Thoracic aorta (tissue), 2 donors: ENCODE measurements at places on chromosomes 1 and 21.

DNA sequence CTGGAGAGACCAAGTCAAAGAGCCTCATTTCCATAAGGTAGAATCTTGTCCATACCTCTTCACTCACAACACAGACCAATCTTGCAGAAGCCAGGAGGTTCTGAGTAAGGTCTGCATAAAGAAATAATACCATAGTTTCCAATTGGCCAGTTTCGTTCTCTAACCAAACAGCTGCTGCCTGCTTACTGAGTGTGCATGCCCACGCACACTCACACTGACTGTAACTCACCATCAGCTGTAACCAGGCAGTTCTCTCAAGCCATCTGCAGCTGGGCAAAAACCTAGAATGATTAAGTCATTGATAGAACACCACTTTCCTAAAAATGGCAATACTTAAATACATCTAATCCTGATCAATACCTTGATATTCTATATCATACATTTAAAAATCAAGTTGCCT is 106.6 kb upstream of the VAV3 start:
- no peaks in the 10 kb centered on the region for H3K36me3 ChIP-seq
- DNase-seq, result no peak
- no peaks in the 10 kb centered on the region for H3K4me1 ChIP-seq
- no peak overlapping the region for H3K4me3 ChIP-seq

DNA sequence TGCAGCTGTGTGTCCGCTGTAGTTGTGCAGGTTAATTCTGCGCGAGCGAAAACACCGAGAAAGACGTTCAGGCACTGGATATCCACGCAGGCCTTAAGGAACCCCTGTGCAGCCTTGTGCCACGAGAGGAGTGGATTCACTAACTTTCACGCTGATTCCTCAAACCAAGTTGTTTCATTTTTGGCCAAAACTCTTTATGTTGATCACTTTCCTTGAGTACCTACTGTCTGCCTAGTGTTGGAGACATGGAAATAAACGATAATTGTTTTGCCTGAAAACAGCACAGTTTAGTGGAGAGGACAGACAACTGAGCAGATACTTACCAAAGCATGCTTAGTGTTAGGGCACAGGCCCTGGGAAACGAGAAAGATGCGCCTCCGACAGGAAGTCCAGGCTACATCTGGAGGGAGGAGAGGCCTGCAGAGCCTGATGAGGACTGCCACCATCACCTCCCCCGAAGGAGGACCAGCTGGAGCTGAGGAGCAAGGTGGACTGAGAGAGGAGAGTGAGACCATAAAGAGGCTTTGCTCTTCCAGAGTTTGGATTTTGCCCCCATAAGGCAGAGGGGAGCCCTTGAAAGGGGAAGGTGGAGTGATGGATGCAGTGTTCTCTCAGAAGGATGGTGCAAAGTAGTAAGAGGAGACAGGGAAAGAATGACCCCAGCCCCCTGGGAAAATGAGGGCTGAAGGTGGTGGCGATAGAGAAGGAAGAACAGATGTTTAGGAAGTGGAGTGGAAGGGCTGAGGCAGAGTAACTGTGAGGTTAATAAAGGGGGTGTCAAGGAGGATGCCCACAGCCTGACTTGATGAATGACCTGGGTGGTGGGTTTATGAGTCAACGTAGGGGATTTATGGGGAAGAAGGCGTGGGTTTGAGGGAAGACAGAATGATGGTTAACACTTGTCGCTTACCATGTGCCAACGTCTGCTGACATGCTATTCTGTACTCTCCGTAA is 956 bp upstream of the SCAF4 start:
- H3K4me3 ChIP-seq, result peak overlapping the region; percentile 98
- H3K36me3 ChIP-seq, result no peaks in the 10 kb centered on the region
- no peaks in the 10 kb centered on the region for H3K27me3 ChIP-seq
- H3K27ac ChIP-seq, result peak overlapping the region; percentile 56
- H3K4me1 ChIP-seq, result peaks cover 39% of the 10 kb centered on the region

GRCh38 chr1:81068726-81069125 is 732.0 kb upstream of the ADGRL2 start:
- no peak overlapping the region for H3K27ac ChIP-seq
- DNase-seq, result no peak
- H3K36me3 ChIP-seq, result no peaks in the 10 kb centered on the region
- H3K27me3 ChIP-seq, result no peaks in the 10 kb centered on the region
- H3K4me1 ChIP-seq, result no peaks in the 10 kb centered on the region

DNA sequence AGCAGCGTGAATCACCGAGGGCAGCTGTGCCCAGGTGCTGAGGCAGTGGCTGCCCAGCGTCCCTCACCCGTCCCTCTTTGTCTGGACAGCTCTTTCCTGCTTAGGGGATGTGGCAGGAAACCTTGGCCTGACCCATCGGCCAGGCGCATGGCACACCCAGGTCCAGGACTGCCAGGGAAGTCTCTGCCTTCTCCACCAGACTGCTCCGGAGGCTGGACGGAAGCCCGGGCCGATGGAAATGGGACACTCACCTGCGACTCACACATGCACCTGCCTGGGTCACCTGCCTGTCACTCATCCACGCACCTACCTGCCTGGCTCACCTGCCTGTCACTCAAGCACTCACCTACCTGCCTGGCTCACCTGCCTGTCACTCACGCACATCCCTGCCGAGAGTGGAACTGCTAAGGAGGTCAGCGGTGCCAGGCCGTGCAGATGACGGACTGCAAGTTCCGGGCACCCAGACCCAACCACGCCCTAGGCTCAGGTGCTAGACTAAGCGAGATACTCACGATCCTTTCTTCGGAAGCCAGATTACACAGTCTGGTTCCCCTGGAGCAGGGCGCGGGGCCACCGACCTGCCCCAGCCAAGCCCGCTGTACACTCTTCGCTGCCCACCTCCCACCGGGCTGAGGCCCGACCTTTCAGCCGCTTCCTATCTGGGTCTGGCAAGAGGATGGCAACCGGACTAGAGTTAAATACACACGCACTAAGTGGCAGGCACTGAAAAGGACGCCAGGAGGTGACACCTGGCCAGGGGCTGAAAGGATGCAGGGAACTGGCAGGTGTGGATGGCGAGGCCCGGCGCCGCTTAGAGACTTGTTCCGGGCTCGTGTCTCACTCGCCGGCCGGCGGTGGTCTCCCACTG is 1.1 kb downstream of the UBE2J2 start:
- no peaks in the 10 kb centered on the region for H3K27me3 ChIP-seq
- H3K36me3 ChIP-seq, result peaks cover 1% of the 10 kb centered on the region
- peaks cover 21% of the 10 kb centered on the region for H3K4me1 ChIP-seq
- H3K4me3 ChIP-seq, result peak overlapping the region; percentile 97

- no peaks in the 10 kb centered on the region for H3K36me3 ChIP-seq
- no peak for DNase-seq
- H3K27me3 ChIP-seq, result no peaks in the 10 kb centered on the region
- H3K4me1 ChIP-seq, result no peaks in the 10 kb centered on the region
Measured at GRCh38 chr21:43273016-43273707, 104.4 kb downstream of the CRYAA start.

DNA sequence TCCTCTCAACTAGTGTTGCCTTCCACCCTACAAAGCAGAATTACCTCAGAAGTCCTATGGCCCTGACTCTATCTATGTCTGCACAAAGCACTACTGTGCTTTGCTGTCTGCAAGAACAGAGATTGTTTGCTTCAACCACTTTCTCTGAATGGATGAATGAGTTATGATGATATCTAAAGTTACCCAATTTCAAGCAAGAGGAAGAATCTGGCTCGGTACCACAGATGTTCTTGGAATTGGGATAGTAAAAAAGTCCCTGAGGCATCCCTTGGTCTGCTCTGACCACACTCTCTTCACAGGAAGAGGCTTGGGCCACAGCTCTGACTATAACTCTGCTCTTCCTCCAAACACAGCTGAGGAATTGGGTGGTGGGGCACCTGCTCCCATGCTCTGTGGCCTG is 31.2 kb downstream of the MTARC1 start:
- H3K36me3 ChIP-seq, result peaks cover 3% of the 10 kb centered on the region
- H3K4me1 ChIP-seq, result peaks cover 16% of the 10 kb centered on the region
- H3K27ac ChIP-seq, result no peak overlapping the region
- no peak for DNase-seq
- H3K27me3 ChIP-seq, result no peaks in the 10 kb centered on the region
- H3K4me3 ChIP-seq, result no peak overlapping the region

DNA sequence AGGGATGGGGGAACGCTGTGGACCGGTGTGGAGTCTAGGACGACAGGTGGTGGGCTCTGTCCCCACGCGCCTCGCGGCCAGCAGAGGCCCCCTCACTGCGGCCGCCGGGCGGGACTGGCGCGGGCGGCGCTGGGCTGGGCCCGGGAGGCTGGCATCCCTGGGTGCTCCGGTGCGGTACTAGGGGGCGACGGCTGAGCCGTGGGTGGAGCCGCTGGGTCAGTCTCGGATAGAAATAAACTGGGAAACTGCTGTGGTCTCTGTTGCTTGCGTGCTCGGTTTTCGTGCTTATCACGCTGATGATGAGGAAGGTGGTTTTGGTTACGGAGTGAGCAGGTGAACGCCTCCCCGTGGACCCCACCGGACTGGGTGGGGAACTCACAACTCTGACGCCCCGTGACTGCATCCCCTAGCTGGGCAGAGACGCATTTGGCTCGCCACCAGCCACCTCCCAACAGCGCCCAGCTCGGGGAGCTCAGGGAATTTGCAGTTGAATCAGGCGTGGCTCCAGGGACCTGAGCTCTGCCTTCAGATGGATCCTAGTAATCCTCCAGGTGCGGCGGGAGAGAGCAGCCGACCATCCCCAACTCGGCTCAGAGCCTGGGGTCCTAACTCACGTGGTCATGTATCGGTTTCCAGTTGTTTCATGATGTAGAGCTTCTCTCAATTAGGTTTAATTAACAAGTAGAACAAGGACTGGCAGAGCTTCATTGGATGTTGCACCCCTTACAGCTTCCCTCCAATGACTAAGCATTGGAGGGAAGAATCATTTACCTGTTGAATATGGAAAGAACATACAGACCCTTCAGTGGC is 32.1 kb downstream of the HSD17B7 start:
- no peak overlapping the region for H3K27ac ChIP-seq
- peak overlapping the region; percentile 74 for H3K4me3 ChIP-seq
- H3K4me1 ChIP-seq, result peaks cover 10% of the 10 kb centered on the region
- H3K27me3 ChIP-seq, result peaks cover 6% of the 10 kb centered on the region
- no peaks in the 10 kb centered on the region for H3K36me3 ChIP-seq
- no peak for DNase-seq

DNA sequence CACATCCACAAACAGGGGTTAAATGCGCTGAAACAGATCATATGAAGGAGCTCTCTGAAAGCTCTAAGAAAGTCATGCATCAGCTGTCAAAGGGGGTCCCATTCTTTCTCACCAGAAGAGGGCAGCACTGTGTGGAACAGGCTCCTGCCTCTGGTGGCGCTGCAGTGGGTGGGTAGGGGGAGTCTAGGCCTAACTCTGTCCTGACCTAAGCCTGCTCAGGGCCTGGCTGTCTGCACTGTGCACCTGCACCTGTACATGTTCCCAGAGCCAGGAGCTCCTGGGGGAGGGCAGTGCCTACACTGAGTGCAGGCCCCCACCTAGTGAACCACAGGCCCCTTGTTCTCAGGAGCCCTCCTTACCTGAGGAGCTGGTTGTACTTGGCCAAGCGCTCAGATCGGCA is 16.0 kb downstream of the ENO1 start:
- H3K36me3 ChIP-seq, result peaks cover 65% of the 10 kb centered on the region
- H3K4me1 ChIP-seq, result peaks cover 26% of the 10 kb centered on the region
- no peaks in the 10 kb centered on the region for H3K27me3 ChIP-seq
- H3K4me3 ChIP-seq, result no peak overlapping the region

GRCh38 chr1:168419736-168420135 is 124.1 kb downstream of the XCL2 start:
- no peaks in the 10 kb centered on the region for H3K27me3 ChIP-seq
- H3K4me1 ChIP-seq, result no peaks in the 10 kb centered on the region
- no peak overlapping the region for H3K4me3 ChIP-seq

- H3K36me3 ChIP-seq, result no peaks in the 10 kb centered on the region
- no peak overlapping the region for H3K4me3 ChIP-seq
- H3K27ac ChIP-seq, result no peak overlapping the region
- DNase-seq, result no peak
- H3K4me1 ChIP-seq, result no peaks in the 10 kb centered on the region
Measured at GRCh38 chr21:16742131-16742641, 770.7 kb upstream of the CXADR start.

GRCh38 chr21:25458484-25458883 is 148.8 kb downstream of the MRPL39 start:
- no peak overlapping the region for H3K27ac ChIP-seq
- H3K4me3 ChIP-seq, result no peak overlapping the region
- H3K27me3 ChIP-seq, result no peaks in the 10 kb centered on the region
- no peaks in the 10 kb centered on the region for H3K36me3 ChIP-seq
- peaks cover 7% of the 10 kb centered on the region for H3K4me1 ChIP-seq

DNA sequence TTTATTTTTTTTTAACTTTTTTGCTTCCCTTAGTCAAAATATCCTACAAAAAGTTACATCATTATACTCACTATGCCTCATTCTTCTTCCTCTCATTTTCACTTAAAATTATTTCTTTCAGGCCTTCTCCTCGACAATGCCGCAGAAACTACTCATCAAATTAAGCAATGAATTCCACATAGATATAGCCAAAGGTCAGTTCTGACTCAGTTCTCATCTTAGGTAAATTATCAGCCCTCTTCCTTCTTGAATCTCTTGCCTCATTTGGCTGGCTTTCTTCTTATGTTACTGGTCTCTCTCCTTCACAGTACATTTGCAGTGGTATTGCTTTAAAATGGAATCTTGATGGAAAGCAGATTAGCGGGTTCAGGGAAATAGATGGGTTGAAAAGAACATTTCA is 260.7 kb upstream of the BRINP3 start:
- H3K27me3 ChIP-seq, result no peaks in the 10 kb centered on the region
- H3K4me1 ChIP-seq, result no peaks in the 10 kb centered on the region
- no peak overlapping the region for H3K27ac ChIP-seq
- DNase-seq, result no peak
- H3K36me3 ChIP-seq, result no peaks in the 10 kb centered on the region
- H3K4me3 ChIP-seq, result no peak overlapping the region

- no peak overlapping the region for H3K27ac ChIP-seq
- H3K36me3 ChIP-seq, result no peaks in the 10 kb centered on the region
- no peak for DNase-seq
- H3K27me3 ChIP-seq, result no peaks in the 10 kb centered on the region
- H3K4me1 ChIP-seq, result no peaks in the 10 kb centered on the region
Measured at GRCh38 chr1:182113879-182114626, 52.5 kb upstream of the ZNF648 start.

DNA sequence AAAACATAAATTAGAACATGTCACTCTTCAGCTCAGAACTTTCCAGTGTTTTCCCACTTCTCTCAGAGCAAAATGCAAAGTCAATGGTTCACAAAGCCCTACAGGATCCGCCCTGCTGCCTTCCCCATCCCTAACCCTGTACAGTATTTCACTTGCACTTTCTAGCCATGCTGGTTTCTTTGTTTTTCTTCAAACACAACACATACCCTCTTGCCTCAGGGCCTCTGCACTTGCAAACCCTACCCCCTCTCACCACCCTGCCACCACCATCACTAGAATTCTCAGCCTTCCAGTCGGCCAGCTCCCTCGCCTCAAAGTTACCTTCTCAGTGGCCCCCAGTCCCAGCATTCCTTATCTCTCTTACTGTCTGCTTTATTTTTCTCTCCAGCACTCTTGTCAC is 17.6 kb downstream of the TEX35 start:
- no peak for DNase-seq
- H3K36me3 ChIP-seq, result no peaks in the 10 kb centered on the region
- no peak overlapping the region for H3K27ac ChIP-seq
- H3K4me1 ChIP-seq, result peaks cover 3% of the 10 kb centered on the region
- no peak overlapping the region for H3K4me3 ChIP-seq

- no peak overlapping the region for H3K27ac ChIP-seq
- DNase-seq, result no peak
- no peak overlapping the region for H3K4me3 ChIP-seq
- H3K4me1 ChIP-seq, result no peaks in the 10 kb centered on the region
- H3K27me3 ChIP-seq, result no peaks in the 10 kb centered on the region
Measured at GRCh38 chr1:182484531-182485257, 34.7 kb downstream of the RGSL1 start.
